ENCODE measurements at places on chromosomes 16 and 17.

DNA sequence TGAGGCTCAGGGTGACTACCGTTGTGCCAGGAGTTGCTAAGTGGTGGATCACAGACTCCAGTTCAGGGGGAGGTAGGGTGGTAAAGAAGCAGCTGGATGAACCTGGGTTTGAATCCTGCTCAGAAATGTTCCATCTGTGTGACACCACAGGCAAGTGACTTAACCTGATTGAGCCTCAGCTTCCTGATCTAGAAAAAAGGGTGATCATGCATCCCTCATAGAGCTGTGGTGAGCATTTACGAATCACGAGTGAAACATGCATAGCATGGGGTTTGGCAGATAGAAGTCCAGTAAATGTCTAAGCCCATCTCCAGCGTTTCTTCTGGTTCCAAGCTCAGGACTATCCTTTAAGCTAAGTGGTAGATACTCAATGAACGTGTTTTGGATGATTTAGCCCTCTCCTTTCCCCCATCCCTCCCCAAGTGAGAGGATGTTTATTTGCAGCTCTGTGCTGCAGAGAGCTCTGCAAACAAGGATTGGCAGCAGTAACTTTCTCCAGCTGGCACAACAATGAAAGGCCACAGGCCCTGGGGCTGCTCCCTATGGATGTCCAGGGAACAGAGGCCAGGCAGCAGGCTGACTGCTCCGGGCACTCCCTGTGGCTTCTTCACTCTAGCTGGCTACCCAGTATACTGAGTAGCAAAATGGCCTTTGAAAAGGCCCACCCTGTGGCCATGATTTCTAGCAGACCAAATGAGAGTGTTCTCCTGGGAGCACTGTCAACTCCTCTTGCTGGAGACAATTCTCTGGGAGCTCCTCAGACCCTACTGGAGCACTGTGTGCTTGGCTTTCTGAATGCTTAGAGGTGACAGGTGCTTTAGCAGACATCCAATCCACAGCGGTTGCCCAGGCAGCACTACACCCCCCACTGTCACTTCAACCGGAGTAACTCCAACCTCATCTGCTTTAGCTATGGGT is 21.3 kb downstream of the CA4 start:
- DNase-seq: no peak

DNA sequence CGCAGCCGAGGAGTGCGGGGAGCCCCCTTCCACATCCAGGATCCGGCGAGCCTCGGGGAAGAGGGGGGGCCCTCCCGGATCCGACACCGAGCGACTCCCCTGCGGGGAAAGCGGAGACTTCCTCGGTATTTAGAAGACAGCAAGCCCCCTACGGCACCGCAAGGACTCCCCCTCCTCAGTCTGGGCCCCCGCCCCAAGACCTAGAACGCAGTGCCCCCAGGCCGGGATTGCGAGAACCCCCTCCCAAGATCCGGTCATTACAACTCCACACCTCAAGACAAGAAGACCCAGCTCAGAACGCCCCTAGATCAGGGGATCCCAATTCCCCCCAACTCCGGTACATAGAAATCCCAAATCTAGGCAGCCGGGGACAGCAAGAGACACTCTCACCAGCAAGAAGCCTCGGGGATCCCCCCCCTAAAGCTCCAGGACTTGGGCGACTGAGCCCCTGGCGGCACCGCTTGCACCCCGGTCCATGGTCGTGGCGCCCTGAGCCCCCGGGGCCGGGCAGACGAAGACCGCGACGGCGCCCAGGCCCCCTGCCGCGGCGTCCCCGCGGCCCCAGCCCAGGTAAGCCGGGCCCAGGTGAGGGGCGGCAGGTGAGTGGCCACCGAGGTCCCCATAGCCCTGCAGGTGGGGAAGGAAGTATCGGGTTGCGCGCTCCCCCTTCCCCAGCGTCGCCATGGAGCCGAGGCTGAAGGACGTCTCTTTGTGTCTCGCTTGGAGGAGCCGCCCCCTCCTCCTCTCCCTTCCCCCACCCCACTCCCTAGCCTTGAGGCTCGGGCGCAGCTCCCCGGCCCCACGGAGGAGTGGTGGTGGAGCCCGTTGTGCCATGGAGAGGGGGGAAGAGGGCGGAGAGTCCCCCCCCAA is 641 bp downstream of the SBK1 start:
- DNase-seq: no peak

DNA sequence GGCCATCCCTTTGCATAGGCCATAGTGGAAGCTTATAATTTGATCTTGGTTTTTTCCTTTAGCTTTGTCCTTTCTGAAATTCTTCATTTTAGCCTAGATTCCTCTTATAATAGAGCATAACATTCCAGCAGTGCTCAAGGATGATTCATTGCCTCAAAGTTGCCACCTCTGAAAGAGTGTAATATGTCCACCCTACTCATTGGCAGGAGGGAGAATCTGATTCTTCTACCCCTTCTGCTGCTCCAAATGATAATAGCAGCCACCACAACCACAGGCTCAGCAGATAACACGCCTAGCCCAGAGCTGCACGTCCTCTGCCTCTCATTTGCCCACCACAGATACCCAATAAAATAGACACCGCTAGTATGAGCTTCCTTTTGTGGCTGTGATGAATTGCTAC is 337.4 kb upstream of the HSBP1 start:
- no peak for DNase-seq

- DNase-seq: no peak
These were observed 714 bp downstream of the ACSF3 start for GRCh38 chr16:89094252-89094879.

GRCh38 chr16:86609661-86610060 is 31.3 kb downstream of the FOXL1 start:
- no peak for DNase-seq

All from activated CD8-positive, alpha-beta memory T cell treated with anti-CD3 and anti-CD28 coated beads for 1 hour (primary cell).